Stimulated activated CD8-positive, alpha-beta memory T cell treated with anti-CD3 and anti-CD28 coated beads, Interleukin-15, amount 100 ng/mL, for 4 hours (primary cell): ENCODE measurements at places on chromosomes 1 and 21.
A peak's percentile ranks its signal among the peaks of the same experiment; 100 is the strongest.

DNA sequence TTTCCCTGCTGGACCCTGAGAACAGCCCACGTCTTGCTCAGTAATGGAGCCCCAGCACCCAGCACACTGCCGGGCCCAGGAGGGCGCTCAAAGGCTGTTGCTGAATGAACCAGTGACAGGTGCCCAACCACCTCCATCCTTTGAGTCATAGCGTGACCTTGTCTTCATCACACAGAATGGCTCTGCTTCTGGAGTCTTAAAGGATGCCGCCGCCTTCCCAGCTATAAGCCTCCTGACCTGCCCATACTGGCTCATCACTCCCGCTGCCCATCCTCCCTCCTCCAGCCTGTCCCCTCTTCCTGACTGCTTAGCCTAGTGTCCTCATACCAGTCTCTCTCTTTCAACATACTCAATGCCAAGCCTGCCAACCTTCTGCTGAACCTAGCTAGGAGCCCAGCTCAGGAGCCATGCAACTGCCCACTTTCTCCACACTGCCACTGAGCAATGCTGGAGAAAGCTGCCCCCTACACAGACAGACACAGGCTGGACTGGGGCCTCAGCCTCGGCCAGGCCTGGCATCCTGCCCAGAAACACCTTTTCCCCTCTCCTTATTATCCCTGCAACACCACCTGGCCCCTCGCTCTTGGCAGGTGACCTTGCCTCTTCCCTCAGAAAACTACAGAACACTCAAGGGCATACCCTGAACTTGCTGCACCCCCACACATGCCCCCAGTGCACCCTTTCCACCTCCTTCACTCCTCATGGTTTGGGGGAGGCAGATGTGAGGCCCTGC lies 14.1 kb downstream of the TTC39A start:
- no peak for DNase-seq

DNA sequence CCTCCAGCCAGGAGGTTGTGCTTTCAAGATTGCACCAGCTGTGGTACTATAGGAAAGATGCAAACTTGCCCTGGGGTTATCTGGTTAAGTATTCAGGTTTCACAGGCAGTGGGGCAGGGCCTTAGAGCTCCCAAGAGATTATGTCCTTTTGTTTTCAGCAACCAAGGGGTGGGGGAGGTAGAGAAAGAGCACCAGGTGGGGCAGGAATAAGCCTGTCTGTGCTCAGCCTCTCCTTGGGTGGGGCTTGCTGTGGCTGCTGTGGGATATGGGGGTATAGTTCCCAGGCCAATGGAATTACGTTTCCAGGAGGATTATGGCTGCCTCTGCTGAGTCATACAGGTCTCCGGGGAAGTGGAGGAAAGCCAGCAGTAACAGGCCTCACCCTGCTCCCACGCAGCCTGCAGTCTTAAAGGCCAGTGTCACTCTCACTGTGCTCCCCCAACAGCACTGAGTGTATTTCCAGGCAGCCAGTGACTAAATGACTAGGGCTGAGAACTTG lies 508.6 kb downstream of the RWDD3 start:
- no peak for DNase-seq

GRCh38 chr1:99264201-99265021 lies at the start of gene PLPPR4:
Gene PLPPR4 (plus strand): TSS chr1:99264492. CDS start chr1:99264594, 102 bp downstream.
- DNase-seq: no peak

GRCh38 chr1:28112388-28113241 lies 24.2 kb upstream of the EYA3 start:
- no peak for DNase-seq

- no peak for DNase-seq
Measured at GRCh38 chr1:99645203-99645602, 710 bp upstream of the PALMD start.

GRCh38 chr1:62373221-62373620 lies 54.0 kb upstream of the KANK4 start:
- no peak for DNase-seq

- no peak for DNase-seq
Measured at GRCh38 chr1:226872437-226872836, 2.0 kb downstream of the PSEN2 start.

DNA sequence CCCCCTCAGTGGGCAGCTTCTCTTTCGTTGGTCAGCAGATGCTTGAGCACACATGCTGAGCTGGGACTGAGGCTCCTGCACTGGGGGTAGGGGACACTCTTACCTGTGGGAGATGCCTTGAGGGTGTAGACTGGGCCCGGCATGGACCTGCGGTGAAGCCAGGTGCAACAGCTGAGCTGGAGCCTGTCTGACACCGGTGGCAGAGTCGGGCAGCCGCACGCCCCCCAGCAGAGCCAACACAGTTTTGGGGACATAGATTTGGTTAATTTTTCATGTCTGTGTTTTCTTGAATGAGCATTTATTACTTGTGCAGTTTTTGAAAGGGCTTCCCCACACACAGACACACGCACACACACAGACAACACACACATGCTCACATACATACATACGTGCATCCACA lies 5.9 kb upstream of the HES5 start:
- DNase-seq: no peak

DNA sequence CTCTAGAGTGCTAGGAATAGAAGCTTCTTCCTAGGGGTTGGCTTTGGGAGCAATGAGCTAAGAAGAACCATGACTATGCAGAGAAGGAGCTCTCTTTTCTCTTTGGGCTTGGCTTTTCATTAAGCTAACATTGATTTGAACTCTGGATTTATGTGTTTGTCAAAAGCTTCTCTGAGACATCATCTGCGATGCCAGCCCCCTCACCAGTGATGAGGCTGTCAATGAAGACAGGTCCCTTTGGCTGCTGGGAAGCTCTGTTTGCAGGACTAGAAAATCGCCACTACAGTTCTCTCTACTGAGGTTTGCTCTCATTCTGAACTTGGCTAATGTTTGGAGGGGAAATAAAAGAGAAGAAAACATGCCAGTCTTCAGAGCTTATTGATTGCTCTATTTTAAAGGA lies 185.0 kb downstream of the PCP4 start:
- DNase-seq: no peak

DNA sequence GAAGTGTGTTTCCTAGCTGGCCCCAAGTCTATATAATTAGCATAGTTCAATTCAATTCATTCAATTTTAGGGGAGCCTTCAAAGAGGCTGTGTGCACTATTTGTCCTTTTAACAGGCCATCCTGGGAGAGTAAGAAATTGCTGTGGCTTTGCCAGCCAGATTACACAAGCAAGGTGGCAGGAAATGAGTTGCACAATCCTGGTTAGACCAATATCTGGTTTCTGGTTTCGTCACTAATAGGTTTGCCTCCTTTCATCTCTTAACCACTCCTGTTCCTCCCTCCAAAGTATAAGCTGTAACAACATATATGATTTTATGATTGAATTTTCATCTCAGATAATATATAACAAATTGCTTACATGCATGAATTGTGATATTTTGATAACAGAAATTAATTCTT lies 84.1 kb upstream of the NEGR1 start:
- no peak for DNase-seq

GRCh38 chr1:85582687-85583591 lies 2.4 kb downstream of the CCN1 start:
- DNase-seq: no peak

DNA sequence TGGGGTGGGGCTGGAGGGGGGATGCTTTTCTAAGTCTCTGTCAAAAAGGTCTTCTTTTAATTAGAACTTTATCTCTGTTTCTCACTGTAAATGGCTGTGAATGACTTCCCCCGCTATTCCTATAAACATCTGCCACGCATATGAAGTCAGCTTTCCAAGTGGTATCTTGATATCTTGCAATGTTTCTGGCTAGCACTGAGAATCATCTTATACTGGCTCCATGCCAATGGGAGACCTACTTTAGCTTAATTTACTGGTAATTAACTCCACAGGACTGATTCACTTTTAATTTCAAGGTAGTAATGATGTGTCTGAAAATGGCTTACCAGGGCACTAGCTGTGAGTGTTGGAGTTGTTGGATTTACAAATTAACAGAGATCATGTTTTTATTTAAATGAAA lies 4.3 kb downstream of the GPR88 start:
- no peak for DNase-seq

- no peak for DNase-seq
Measured at GRCh38 chr1:111366256-111366655, 61.3 kb downstream of the OVGP1 start.

GRCh38 chr1:226679853-226680516 lies 59.1 kb downstream of the ITPKB start:
- peak; percentile 75 for DNase-seq

DNA sequence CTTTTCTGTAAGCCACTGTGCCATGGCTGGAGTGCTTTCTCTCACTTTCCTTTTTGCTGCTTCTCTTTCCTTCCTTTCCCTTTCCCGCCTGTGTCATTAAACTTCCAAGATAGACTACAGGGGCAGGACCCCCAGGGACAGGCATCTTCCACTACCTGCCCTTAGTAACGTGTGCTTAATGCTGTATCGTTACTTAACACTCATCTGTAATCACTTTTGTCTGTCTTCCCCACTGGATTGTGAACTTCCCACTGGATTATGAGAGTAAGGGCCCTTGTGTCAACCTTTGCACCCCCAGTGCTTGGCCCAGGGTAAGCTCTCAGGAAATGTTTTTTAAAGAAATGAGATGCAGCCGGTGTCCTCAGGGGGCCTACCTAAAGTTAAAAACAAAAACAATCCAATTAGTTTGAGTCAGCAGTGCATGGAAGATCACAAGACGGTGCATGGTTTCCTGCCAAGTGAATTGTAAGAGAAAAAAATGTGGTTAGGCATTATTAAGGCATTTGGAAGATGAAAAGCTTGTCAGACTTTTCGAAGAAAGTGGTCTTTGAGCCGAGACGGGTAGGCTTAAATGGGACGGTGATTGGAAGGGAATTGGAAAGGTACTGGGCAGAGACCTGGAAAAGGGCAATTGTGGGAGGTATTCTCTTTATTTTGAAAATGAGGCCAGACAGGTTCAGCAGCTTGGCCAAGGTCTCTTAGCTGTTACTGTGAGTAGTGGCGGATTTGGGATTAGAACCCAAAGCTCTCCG lies 958 bp downstream of the LYPLAL1 start:
- DNase-seq: no peak

- DNase-seq: no peak
Measured at GRCh38 chr1:46188295-46189030, 9.8 kb downstream of the POMGNT1 start.

GRCh38 chr1:209675565-209676154 lies 448 bp downstream of the G0S2 start:
- DNase-seq: no peak

GRCh38 chr1:181044449-181044966 lies 10.7 kb downstream of the MR1 start:
- DNase-seq: no peak

DNA sequence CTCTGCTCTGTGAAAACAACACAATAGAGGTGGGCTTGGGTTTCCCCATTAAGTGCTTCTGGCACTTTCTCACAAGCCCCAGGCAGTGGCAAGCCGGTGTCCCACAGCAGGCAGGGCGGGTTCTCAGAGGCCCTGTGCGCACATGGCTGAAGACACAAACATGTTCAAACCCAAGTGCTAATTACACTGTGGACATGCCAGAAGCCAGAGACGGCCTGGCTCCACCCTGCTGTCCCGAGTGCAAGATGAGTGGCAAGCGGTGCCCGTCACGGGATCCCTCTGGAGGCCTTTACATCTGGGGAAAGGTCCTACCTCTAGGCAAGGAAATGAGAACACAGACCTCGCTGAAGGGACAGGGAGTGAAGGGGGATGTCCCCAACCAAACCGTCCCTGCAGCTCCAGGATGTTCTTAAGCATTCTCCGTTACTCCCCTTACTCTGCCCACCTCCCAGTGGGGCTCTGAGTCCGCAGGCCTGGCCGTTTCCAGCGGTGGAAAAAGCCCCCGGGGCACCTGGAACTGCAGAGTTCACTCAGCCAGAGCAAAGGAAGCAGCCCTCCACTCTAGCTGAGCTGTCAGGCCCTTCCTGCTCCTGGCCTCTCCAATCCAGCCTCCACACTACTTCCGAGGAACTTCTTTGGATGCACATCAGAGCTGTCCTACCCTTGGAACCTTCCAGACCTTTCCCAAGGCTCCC lies 57.4 kb downstream of the SLC66A1 start:
- DNase-seq: no peak

DNA sequence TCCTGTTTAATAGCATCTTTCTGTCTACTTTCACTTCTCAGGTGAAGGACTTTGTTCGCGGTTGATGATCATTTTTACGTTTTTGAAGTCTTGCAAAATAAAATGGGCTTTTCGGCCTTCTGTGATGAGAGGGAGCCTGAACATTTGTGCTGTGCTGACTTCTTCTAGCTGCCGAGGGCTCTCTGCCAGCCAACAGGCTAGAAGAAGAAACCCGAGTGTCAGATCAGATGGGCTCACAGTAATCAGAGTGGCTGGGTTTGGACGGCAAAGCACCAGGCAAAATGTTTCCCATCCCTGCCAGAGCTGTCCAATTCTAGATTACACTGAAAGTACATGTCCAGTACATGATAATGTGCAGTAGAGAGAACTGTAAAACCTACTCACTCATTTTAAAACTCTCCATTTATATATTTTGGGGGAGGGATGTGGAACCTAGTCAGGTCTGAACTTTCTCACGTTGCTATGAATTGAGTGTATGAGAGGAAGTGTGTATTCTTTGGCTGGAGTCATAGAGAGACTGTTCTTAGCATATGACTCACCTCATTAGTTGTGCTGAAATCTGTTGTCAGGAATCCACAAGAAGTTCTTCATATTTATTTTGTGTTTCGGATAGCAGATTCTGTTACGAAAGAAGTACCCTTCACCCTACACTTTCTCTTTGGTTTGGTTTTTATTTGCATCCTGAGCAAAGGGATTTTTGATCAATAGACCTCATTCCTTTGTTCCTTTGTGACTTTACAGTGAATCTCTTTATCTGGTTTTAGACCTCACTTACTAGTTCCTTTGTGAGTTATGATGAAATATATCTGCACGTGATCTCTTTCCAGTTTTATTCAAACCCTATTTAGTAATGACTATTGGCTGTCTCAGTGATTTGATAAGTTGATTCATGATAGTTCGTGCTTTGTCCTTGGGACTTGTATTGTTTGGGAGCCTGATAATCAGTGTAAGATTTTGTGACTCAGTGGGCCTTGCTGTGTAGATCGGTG lies 4.8 kb downstream of the ATP1A1 start:
- DNase-seq: no peak

- DNase-seq: no peak
Measured at GRCh38 chr1:87170157-87170556, 158.5 kb upstream of the LMO4 start.

- no peak for DNase-seq
Measured at GRCh38 chr21:38256599-38257302, at the start of gene KCNJ15. Gene KCNJ15 (plus strand): TSS chr21:38256991. CDS start chr21:38299262, 42,271 bp downstream.

DNA sequence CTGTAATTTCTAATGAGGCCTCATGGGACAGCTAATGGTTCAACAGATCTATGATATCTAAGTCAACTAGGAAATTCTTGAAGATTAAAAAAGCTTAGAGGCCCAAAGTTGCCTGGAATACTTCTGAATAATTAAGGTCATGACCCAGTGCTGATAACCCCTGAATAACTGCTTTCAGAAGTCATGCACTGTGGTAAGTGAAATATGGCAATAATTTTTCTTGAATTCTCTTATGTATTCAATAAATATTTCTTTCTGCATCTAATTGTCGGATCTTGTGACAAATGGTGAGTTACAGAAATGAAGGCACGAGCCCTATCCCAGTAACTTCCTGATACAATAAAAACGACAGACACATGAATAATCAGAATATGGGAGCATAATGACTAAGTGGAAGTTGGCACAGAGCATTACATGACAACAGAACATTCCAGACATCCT lies 219.3 kb upstream of the GREM2 start:
- DNase-seq: no peak

- no peak for DNase-seq
Measured at GRCh38 chr1:26409191-26409807, 1.3 kb upstream of the LIN28A start.
